GM23338 (cell line): ENCODE measurements at places on chromosomes 1 and 21.

- peak; percentile 88 for DNase-seq
Observed at GRCh38 chr1:225652729-225653462, at the start of gene ENAH. TSS of gene ENAH (minus strand) at chr1:225653123. CDS start at chr1:225652690, 433 bp downstream.

DNA sequence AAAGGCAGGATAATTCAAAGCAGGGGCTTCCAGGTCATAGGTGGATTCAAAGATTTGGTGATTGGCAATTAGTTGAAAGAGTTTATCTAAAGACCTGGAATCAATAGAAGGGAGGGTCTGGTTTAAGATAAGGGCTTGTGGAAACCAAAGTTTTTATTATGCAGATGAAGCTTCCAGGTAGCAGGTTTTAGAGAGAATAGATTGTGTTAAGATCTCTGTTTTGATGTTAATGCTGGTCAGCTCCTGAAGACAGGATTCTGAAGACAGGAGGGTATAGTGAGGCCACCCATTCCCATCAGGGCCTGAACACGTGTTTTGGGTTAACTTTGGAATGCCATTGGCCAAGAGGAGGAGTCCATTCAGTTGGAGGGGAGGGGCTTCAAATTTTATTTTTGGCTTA lies 6.1 kb upstream of the PTBP2 start:
- peak; percentile 82 for DNase-seq

GRCh38 chr1:219506473-219506899 lies 106.4 kb downstream of the ZC3H11B start:
- no peak for DNase-seq

DNA sequence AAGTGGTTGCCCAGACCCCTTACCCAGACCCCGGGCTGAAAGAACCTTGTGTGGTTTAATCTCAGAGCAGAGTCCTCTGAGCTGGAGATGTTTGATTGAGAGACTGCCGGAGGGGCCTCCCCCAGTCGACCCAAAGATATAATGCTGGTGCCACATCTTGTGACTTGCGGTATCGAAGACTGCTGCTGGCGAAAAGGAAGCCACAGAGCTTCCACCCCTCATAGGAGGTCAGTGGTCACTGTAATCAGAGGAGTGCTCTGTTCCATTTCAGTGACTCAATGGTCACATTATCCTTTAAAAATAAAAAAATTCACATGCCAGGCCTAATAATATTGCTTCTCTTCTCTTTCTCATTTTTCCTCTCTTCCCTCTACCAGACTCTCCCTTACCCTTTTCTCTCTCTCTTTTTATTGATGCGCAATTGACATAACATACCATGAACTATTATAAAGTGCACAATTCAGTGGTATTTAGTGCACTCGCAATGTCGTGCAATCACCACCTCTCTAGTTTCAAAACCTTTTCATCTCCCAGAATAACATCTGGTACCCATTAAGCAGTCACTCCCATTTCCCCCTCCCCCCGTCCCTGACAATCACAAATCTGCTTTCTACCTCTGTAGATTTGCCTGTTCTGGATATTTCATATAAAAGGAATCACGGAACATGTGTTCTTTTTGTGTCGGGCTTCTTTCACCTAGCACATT lies 52.6 kb upstream of the LYST start:
- DNase-seq: no peak

GRCh38 chr1:181324797-181325616 lies 158.3 kb upstream of the CACNA1E start:
- no peak for DNase-seq

GRCh38 chr1:202938287-202938925 lies 11.4 kb upstream of the KLHL12 start:
- DNase-seq: no peak

DNA sequence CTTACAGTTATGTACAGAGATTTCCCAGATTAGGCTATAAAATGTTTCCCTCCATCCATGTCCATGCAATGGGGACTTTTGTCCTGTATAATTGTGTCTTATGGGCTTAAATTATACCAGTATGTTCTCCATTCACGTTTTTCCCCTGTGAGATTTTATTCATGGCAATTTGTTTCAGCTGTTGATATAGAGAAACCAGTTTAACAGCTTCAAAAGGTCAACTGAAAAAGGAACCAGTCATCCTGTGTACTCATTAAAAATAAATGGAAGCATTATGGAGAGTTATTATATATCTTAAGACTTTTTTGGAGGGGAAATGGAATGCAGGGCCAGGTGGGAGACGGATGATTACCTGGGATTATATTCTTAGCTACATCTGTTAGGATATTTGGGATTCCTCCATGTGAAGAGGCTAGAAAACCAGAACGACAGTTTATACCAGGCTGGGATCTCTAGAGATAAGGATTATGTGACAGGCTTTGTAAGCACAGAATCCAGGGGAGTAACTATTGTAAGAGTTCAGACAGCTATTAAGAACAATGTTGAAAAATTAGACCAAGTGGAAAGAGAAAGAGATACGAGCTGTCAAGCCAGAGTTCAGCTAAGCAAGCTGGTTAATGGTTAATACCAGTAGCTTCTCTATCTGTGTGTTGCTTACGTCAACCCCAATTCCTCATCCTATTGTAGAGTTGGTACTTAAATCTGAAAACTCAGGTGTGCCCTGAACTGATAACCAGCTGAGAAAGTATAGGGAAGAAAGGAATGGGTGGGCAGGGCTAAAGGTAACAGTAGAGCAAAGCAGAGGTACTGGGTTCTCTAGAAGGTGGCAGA lies 12.4 kb upstream of the ZNF697 start:
- DNase-seq: no peak

GRCh38 chr1:36094621-36095061 lies 5.9 kb downstream of the ADPRS start:
- DNase-seq: no peak

- DNase-seq: no peak
Observed at GRCh38 chr1:94358630-94359599, 59.3 kb upstream of the ABCD3 start.

DNA sequence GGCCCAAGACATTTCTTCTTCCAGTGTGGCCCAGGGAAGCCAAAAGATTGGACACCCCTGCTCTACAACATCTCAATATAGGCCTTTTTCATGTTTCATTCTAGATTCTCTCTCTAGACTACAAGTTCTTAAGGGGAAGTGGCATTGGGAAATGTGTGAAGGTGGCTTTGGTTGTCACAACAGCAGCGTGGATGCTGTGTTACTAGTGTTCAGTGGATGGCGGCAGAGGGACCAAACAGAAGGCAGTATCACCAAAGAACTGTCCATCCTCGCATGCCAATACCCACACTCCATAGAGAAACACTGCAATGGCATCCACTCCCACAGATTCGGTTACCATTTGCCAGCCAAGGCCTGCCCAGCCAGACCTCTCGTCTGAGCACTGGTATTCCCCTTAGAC lies 24.3 kb upstream of the IFNAR2 start:
- no peak for DNase-seq
